ENCODE measurements at places on chromosomes 4 and X.

DNA sequence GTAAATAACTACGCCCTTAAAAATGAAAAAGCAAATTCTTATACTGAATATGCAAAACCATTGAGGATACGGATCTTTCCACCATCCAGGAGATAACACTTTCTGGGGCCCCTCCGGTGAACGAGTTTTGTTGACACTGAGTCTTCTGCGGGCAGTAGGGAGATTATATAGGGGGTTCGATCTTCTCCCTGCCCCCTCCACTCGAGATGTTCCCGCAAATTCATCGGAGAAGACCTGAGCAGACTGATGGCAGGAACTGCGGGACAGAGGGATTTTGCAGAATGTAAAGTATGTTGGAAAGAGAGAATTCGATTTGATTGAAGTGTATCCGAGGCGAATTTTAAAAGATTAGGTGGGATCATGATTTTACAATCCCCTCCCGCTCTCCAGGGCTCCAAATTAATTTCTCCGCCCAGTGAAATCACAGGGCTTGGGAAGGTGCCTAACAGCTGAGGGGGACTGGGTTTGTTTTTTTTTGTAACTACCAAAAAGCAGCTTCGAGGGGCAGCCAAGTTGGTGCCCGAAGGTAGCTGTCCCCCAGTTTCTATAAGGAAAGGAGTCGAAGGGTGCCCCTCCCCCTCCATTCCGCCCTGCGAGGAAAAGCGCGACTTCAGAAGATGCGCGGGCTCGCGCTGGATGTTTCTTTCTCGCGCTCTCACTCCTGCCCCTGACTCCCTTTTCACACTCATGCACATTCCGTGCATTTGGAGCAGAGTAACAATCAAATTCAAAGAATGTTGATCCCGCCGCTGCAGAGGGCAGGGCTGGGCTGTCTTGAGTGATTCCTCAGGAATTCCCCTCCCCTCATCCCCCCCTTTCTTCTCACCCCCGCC lies 1.2 kb downstream of the TMEM255A start:
- no peak for DNase-seq

GRCh38 chr4:1793496-1793840 lies 375 bp downstream of the FGFR3 start:
- no peak for DNase-seq

DNA sequence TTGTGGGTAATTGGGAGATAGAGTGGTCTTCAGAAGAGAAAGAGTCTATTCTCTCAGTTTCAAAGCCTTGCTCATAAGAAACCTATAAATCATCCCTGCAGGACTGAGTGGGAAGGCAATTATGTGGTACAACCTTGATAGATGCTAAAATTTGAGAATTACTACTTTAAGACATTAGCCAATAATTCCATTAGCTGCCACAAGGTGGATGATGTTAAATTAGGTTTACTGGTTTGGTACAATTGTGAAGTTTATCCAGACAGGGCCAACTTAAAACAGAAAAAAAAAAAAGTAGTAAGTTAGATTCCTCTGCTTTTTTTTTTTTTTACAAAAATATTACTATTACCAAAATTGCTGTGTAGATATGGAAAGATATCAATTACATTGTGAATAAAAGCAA lies 73.2 kb upstream of the AMOT start:
- no peak for DNase-seq

DNA sequence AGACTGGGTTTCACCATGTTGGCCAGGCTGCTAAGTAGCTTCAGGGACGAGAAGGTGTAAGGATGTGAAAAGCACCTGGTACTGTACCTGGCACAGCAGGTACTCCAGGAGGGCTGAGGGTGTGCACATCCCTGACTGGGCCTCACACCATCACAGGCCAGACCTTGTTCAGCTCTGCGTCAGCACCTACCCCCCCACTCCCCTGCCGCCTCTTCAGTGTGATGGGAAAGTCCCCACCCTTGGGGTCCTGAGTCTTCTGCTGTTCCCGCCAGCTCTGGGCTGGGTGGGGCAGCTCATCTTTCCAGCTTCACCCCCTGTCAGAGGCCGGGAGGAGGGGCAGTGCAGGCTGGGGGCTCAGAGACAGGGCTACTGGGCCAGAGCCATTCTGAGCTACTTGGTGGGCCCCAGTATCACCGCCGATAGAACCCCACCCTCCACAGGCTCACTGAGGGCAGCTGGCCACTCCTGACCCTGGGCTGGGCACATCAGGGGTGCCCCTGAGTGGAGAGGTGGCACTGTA lies 6.7 kb upstream of the SH3BP2 start:
- no peak for DNase-seq

DNA sequence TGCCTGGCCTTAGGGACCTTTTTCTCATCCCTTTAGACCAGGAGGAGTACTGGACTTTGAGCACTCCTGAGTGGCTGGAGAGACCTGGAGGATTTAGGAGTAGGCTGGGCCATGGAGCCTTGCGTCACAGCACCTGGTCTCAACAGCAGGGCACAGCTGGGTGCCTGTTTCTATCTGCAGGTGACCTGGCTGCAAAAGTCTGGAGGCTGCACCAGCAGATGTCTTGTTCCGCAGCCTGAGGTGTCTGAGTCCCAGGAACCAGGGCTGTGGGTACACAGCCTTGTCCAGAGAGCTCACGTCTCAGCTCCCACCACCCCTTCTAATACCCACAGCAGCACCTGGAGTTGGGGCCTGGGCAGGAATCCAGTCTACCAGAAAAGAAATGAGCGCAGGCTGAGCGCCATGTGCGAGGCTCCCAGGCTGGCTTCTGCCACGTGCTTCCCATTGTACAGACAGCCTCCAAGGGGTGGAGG lies 5.0 kb upstream of the NSD2 start:
- DNase-seq = no peak

- no peak for DNase-seq
Observed at GRCh38 chr4:2395038-2395437, 23.4 kb downstream of the ZFYVE28 start.

DNA sequence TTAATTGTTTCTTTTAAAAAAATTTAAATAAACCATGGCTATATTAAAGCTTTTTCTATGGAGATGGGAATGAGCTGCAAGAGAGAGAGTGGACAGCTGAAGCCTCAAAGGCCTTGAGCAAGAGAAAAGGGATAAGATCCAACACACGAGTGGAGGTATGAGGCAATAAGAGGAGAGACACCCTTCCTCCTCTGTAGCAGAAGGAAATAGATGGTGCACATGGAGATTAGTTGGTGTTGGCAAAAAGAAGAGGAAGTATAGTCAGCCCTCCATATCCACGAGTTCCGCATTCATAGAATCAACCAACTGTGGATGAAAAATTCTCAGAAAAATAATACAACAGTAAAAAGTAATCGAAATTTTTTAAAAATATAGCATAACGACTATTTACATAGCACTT lies 3.2 kb downstream of the CXorf38 start:
- peak; percentile 63 for DNase-seq

- no peak for DNase-seq
Observed at GRCh38 chr4:139574641-139575040, 18.6 kb upstream of the SETD7 start.

- DNase-seq = no peak
Observed at GRCh38 chrX:97402903-97403302, 519.2 kb downstream of the RPA4 start.

DNA sequence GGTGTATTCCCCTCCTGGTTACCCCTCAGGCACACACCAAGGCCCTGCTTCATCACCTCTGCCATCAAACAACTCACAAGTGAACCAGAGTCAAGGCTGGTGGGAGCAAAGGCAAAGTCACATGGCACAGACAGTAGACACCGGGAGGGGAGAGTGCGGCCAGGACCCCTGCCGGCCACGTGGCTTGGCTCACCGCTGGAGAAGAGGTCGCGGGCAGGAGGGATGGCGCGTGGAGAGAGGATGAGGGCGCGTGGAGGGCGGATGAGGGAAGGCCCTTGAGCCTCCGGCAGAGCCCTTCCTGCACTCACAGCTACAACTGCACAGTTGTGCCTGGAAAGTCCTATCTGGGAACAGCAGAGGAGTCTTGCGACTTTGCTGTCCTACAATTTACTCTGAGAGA lies 104.2 kb upstream of the ADRA2C start:
- no peak for DNase-seq

DNA sequence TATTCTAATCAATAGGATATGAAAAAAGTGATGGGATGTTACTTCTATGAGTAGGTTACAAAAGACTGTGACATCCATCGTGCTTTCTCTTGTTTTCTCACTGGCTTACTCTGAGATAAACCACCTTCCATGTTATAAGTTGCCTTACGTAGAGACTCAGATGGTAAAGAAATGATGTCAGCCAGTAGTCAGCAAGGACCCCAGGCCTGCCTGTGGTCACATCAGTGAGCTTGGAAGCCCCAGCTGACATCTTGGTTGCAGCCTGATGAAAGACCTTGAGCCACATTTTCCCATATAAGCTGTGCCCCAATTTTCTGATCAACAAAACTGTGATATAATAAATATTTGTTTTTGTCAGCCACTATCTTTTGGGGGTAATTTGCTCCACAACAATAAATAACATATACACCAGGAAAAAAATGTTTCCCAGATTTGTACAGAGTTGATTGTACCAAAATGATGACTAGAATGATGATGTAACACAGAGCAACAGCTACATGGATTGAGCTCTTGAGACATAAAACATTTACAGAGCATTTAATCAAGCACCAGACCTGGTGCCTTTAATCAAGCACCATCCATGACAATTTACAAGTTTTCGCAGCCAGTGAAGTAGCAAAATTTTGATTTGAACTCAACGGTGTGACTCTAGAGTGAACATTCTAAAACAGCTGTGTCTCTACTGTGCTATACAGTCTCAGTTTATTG lies 11.2 kb upstream of the DCAF12L2 start:
- no peak for DNase-seq

DNA sequence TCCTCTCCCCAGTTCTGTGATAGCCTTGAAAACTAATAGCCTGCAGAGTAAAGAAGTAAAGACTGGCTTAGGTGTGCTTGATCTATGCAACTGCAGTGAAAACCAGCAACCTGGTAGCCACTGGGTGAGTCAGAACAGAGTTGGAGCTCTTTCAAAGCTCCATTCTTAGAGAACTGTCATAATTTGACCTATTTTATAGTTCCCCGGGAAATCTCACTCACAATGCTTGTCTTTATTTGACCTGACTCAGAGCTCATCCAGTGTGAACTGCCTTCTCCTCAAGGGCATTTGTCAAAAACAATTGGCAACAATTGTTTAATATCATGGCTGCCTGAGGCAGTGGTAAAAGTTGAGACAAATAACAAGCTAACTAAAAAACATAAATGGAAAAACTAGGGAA lies 213.0 kb upstream of the NHS start:
- no peak for DNase-seq

GRCh38 chrX:104270916-104271512 lies 16.3 kb upstream of the ESX1 start:
- DNase-seq = no peak

DNA sequence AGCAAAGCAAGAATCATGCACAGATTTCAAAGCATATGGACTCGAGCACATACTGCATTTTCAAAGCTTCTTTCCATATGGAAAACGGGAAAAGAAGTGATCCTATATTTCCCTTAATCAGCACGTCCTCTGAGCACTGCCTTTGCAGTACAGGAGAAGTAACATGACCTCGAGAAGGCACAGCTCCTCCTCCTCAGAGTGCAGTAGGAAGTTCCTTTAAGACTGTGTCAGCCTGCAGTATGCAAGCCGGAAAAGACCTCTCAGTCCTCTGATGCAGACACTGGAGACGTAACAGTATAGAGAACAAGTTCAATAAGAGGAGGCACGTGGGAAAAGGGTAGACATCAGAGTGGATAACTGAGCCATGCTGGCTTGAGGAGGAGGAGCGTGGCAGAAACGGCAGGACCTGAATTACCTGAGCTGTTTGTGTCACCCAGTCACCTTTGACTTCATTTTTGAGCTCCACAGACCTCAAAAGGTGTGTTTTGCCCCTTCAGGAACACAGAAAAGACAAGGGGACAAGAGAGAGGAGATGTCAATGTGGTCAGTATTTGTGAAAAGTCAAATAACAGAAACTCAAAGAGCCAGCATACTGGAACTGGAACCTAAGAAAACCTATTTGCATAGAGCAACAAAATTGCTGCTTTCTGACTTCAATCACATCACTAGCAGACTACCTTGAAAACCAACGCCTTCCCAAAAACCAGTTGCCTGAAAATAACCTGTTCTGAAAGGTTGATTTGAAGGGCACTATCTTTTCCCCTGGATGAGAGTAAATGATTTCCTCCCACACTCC lies 20.8 kb downstream of the IRF2 start:
- DNase-seq = peak; percentile 47

- DNase-seq = no peak
Observed at GRCh38 chr4:79083406-79084010, 144.3 kb upstream of the PAQR3 start.

- no peak for DNase-seq
Observed at GRCh38 chrX:68571610-68572311, 72.9 kb downstream of the YIPF6 start.

GRCh38 chr4:152735396-152735859 lies 44.1 kb downstream of the TIGD4 start:
- DNase-seq = no peak

- no peak for DNase-seq
Observed at GRCh38 chrX:108090491-108091263, 665 bp downstream of the PSMD10 start.

DNA sequence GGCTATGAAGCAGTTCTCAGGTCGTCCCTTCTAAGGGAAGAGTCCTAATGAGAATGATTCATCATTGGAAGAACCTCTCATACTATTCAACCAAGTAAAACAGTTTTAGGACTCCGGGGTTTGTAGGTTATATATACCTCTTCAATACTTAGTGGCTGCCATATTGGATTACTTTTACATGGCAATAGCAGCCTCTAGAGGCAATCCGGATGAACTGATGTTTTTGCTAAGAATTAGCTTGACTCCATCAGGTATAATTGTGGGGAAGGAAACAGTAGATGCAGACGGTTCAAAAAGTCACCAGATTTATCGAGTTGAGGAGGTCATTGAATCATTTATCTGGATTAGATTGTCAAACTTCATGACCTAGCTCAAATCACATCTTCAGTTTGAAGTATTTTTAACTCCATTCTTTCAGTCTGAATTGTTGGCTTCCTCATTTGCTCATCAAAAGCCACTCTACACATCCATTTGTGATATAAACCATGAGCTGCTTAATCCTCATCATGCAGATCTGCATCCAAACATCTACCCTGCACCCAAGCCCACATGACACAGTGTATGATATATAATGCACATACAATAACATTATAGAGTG lies 28.4 kb downstream of the GUCY1B1 start:
- peak; percentile 46 for DNase-seq

GRCh38 chr4:42603862-42604261 lies 53.0 kb downstream of the ATP8A1 start:
- no peak for DNase-seq

DNA sequence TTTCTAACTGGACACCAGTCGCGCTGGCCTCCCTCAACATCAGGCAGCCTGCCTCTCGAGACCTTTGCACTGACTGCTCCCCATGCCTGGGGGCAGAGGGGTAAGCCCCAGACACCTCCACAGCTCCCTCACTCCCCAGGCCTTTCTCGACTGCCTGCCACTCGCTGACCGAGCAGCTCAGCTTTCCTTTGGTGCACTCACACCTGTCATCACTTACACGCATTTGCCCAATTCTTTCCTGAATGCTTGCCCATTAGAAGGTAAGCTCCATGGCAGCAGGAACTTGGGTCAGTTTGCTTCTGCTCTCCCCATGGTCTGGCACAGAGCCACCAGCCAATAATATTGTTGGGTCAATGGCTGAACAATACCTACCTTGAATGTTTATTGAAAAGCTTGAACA lies 32.2 kb upstream of the PROM1 start:
- no peak for DNase-seq

Measured in GDM1 (cell line).